Mucosa of descending colon (tissue), 3 donors: ENCODE measurements at places on chromosomes 12 and 14. TPM values are rescaled to one million over a fixed set of nuclear protein-coding genes. Genes with fewer than 3 reads are reported as not detected.

Gene ISM2
- not detected for total RNA-seq

- no peak for DNase-seq
Measured at GRCh38 chr14:24293525-24293924, 6.1 kb downstream of the DHRS1 start.

- DNase-seq, result peak; percentile 35
Measured at GRCh38 chr12:80053051-80053790, 46.1 kb upstream of the OTOGL start.

Gene TMCC3
- total RNA-seq, result 92.0 TPM

Gene LBHD2
- total RNA-seq, result not detected

- DNase-seq, result no peak
Measured at GRCh38 chr12:82749015-82749414, 62.3 kb downstream of the TMTC2 start.

GRCh38 chr14:89259951-89260609, 157.0 kb downstream of the FOXN3 start:
- no peak for DNase-seq

Gene DIO3
- 1.8 TPM for total RNA-seq

DNA sequence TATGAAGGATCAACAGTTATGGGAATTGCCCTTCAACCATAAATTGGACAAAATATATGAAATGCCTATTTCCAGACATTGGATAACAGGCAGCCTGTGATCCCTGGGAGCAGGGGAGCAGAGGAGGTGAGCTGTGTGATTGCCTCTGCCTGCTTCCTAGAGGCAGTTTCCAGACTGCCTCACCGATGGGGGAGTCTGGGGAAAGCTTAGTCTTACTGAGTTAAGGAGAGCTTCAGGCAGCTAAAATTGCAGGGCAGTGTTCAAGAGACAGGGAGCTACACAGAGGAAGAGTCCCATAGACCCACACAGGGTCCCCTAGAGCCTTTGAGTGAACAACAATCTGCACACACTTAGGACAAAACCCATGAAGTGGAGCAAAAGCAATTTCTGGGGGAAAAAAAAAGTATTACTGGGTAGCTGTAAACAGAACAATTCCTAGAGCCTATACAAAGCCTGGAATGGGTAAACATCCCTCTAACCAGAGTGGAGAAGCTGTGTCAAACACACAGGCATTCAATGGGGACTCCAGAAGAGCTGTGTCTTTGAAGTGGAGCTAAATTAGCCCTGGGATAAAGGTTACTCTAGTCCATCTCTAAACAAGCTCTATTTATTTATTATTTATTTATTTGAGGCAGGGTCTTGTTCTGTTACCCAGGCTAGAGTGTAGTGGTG, 48.3 kb upstream of the ACTN1 start:
- DNase-seq, result no peak

GRCh38 chr14:103393070-103393469, 7.9 kb downstream of the MARK3 start:
- no peak for DNase-seq

GRCh38 chr12:63224396-63224795, 73.4 kb upstream of the AVPR1A start:
- DNase-seq, result no peak

Gene DCP1B
- total RNA-seq, result 27.3 TPM

Gene ANAPC7
- 31.9 TPM for total RNA-seq

GRCh38 chr14:69484444-69485314, at the start of gene PLEKHD1:
Gene PLEKHD1, plus strand, starts transcription at chr14:69484728. Its CDS starts 238 bp downstream, at chr14:69484966.
- DNase-seq, result no peak

Gene AMN
- 128 TPM for total RNA-seq

Gene HSPB8
- 10.4 TPM for total RNA-seq

Gene SCNN1A
- total RNA-seq, result 130 TPM

- no peak for DNase-seq
Measured at GRCh38 chr14:58824106-58824505, 186.3 kb downstream of the DACT1 start.

- no peak for DNase-seq
Measured at GRCh38 chr12:46908236-46908935, 82.6 kb upstream of the SLC38A4 start.

Gene FITM1
- total RNA-seq, result 1.3 TPM

GRCh38 chr12:79877246-79877645, 57.7 kb downstream of the PPP1R12A start:
- no peak for DNase-seq

GRCh38 chr14:35046751-35047536, 872 bp downstream of the FAM177A1 start:
- DNase-seq, result peak; percentile 77

- DNase-seq, result no peak
Measured at GRCh38 chr12:123938679-123939480, 33.8 kb downstream of the CCDC92 start.

DNA sequence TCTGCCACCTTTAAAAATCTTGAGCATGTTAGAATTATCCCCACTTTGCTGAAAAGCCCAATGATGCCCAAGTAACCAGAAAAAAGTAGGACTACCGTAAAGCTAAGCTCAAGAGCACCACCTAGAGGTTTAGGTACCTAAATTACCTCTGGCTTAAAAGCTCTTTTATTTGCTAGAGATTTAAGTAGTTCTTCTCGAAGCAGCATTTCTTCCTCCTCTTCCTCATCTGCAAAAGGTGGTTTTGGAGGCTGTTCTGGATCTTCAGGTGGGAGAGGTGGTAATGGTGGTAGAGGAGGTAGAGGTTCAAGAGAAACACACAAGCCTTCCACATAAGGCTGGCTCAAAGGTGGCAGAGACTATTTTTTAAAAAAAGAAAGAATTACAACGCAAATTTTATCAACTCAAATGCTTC, 26.9 kb downstream of the ZFC3H1 start:
- no peak for DNase-seq

GRCh38 chr12:28088566-28089272, 101.5 kb upstream of the CCDC91 start:
- no peak for DNase-seq
